Stimulated activated CD8-positive, alpha-beta memory T cell treated with anti-CD3 and anti-CD28 coated beads, Interleukin-4, amount 100 ng/mL, for 1 hour (primary cell): ENCODE measurements at places on chromosomes 1 and 21.

DNA sequence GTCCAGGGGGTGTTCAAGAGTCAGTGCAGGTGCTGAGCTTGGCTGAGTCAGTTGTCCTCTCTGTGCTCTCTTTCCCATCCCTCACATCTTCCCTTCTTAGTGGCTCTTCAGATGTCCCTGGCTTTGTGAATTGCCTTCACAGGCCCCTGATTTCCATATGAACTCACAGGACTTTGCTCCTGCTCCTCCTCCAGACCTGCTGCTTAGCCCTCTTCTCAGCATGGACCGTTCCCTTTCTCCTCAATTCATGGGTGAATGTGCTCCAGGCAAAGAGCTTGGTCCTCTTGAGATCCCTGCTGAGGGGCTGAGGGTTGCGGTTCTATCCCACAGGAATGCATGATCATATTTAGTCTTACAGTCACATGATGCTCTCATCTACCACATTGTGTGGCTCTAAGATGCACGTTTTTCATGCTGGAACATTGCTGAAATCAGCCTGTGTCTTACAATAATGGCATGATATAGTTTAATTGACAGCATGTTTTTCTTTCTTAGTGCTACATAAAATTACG, 30.5 kb downstream of the CACNA1E start:
- DNase-seq = no peak

DNA sequence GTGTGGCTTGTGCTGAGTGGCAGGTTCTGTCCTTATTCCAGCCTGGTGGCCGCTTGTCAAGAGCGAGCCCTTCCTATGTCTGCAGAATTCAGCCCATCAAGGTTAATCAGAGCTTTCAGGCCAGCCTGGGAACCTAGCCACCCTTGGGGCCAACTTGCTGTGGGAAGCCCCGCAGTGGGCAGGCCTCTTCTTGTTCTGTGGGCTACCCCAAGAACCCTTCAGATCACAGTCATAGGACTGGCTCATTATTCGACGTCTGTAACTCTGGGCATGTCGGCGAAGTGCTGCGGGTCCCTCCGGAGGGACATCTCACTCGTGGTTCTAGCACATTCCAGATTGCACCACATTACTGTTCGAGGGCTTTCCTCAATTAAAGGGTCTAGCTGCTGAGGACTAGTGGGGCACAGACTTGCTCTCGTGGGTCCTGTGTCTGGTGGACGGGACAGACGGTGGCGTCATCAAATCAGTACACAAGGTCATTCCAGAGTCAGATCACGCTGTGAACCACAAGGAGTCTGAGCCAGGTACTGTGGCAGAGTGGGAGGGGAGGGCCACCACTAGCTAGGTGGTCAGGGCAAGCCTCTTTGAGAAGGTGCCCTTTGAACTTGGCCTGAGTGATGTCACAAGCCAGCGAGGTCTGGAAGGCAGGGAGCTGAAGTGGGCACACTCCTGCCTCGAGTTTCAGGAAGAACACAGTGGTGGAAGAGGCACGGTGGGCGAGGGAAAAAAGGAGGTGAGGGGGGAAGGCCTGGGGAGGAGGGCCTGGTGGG, 20.3 kb upstream of the TNFRSF1B start:
- DNase-seq = no peak

- DNase-seq = no peak
Observed at GRCh38 chr1:177945943-177946650, 23.8 kb downstream of the SEC16B start.

DNA sequence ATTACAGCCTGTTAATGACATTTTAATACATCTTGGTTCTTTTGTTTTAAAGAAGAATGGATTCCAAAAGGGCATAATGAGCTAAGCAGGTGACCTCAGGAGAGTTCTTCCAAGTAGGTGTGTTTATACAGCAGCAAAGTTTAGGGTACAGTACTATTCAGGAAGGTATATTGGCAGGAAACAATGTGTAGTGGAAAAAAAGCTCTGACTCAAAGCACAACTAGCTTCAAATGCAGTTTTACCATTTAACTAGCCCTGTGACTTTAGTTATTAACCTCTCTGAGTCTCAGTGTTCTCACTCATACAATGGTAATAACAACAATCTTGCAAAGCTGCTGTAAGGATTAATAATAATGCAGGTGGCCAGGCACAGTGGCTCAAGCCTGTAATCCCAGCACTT, 29.9 kb downstream of the FAF1 start:
- DNase-seq = no peak

DNA sequence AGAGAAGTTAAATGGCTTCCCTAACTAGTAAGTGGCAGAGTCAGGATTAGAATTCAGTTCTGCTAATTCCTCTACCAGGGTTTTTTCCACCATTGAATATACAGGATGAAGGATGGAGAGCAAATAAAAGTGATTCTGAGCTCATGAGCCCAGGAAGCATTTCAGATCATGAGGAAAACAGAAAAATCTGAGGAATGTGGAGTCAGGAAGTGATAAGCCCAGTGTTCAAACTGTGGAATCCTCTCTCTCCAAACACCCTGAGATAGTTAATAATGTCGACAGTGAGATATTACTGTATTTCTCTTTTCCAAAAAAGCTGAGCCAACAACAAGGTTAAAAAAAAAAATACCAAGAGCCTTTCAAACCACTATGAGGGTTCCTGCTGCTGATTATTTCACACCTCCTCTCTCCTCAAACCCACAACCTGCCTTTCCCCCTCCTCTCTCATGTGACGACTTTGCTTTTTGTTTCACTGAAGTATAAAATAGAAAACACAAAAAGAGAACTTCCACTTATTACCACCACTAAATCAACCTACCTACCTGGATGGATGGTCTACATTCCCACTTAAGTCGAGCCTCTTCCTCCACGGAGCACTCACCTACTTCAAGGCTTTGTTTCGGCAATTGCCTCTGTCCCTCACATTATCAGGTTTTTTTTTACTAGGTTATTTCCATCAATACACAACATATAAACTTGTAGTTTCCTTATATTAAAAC, 8.9 kb downstream of the SLAMF1 start:
- DNase-seq = no peak

DNA sequence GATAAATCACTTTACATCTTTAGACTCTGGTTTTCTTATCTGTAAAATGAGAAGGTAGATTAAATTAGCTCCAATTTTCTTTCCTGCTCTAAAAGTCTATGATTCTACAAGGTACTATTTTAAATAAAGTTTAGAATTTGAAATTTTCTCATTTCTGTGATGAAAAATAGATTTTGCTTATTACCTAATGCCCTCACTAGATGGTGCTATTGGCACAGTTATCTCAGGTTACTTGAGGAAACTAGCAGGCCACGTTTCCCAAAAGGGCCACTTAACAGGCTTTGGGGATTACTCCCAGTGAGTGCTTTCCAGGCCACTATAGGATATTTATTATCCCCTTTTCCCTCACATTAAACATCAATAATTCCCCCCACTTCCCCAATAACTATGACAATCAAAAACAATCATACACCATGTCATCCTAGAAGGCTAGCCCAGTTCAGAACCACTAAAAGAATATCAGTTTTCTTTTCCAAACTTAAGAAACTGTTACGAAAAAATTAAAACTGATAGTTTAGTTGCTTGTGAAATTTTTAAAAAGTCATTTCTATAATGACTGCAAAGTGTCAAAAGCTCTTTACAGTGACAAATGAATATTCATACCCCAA, 30.6 kb downstream of the OMA1 start:
- DNase-seq = no peak

DNA sequence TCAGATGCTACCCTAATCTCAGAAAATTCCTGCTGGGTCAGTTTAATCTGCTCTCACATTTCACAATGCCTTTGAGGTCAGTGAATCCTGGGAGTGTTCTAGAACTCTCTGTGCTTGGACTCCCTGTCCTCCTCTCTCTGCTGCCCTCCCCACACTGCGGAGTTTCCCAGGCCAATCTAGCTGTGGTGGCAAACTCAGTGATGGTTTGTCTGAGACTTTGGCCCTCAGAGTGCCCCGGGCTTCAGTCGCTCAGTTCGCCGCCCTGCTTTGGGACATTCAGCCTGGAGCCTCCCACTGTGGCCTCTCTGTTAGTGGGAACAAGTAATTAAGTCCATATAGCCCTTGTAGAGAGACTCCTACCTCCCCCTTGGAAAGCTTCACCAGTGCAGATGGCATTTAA, 7.1 kb downstream of the C1orf226 start:
- no peak for DNase-seq

- no peak for DNase-seq
Observed at GRCh38 chr1:177979272-177979671, 9.4 kb upstream of the SEC16B start.

DNA sequence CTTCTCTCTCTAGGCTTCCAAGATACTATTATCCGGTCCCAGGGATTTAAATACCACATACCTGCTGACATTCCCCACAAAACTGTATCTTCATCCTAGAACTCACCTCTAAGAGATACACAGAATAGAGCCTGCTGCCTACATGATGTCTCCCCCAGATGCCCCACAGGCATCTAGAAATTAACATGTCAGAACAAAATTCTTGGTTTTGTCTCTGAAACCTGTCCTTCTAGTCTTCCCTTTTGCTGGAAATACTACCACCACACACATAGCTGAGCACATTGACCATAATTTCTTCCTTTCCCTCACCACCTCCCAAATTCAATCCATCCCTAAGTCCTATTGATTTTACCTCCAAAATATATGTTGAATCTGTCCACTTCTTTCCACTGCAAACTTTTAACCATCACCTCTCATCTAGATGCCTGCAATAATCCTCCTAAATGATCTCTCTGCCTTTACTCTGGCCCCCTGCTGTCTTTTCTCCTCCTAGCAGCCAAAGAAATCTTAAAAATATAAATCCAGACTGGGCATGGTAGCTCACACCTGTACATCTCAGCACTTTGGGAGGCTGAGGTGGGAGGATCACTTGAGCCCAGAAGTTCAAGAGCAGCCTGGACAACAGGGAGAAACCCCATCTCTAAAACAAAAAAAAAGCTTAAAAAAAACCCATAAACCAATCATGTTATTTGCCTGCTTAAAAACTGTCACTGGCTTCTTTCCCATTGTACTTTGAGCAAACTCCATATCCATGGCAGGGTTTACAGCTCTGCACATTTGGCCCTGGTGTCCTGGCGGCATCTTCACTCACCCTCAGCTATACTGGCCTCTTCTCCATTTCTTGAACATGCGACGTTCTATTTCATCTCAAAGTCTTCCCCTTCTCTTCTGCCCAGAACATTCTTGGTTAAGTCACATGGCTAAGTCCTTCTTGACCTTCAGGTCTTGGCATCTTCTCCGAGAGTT, 6.2 kb upstream of the FAM76A start:
- DNase-seq = no peak

DNA sequence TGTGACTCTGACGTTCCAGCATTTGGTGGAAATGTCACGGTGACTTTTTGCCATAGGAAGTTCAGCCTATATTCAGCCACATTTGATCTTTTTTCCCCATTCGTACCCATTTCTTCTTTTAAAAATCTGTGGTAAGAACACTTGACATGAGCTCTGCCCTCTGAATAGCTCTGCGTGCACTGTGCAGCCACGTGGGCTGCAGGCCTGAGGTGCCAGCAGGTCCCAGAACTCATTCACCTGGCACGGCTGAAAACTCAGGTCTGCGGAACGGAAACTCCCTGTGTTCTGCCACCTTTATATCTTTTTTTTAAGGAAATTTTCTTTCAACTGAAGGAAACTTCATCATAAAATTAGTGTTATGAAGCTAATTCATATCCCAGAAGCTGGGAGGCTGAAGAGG, 28.6 kb downstream of the CEP104 start:
- DNase-seq = no peak

- DNase-seq = no peak
Observed at GRCh38 chr1:92929461-92929860, 31.8 kb downstream of the DIPK1A start.

- no peak for DNase-seq
Observed at GRCh38 chr1:2416403-2416802, 4.0 kb upstream of the PEX10 start.

DNA sequence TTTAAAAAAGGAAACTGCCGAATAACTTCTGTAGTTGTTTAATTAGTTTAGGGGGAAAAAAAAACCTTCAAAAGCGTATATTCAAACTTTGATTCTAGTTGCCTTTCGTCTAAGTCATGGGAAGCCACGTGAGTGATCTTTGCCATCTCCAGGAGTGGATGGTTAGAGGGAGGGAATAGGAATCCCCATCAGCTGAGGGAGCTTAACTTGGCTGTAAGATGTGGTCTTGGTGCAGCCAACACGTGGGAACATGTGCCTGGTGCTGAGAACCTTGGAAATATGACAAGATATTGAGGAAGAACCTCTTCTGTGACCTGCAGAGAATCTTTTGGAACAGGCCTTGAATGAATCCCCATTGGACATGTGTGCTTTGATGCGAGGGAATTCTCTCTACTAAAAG, 1.7 kb downstream of the BACE2 start:
- DNase-seq = no peak

GRCh38 chr21:15557925-15558324, 171.9 kb upstream of the USP25 start:
- no peak for DNase-seq

DNA sequence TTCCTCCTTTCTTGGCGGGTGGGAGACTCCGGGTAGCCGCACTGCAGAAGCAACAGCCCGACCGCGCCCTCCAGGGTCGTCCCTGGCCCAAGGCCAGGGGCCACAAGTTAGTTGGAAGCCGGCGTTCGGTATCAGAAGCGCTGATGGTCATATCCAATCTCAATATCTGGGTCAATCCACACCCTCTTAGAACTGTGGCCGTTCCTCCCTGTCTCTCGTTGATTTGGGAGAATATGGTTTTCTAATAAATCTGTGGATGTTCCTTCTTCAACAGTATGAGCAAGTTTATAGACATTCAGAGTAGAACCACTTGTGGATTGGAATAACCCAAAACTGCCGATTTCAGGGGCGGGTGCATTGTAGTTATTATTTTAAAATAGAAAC, 2.5 kb downstream of the OLIG2 start:
- DNase-seq = no peak

- no peak for DNase-seq
Observed at GRCh38 chr1:1293263-1294249, 13.3 kb downstream of the SCNN1D start.

- no peak for DNase-seq
Observed at GRCh38 chr1:201457508-201457960, 11.5 kb downstream of the PHLDA3 start.

DNA sequence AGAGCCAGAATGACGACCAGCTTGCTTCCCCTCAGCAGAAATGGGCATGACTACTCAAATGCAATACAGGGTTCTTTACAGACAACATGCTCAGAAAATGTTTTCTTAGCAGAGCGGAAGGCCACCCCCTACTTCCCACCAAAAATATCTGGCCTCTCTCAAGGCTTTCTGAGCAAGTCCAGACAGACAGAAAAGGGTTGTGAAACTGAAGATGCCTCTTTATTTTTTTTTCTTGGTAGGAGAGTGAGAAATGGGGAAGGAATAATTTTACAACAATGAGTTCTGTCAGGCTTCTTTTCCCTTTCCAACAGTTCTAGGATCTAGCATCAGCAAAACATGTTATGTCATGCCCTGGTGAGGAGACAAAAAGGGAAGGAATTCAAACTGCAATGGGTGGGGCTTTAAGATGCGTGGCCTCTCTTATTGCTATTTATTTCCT, 172.0 kb upstream of the CAMK1G start:
- DNase-seq = no peak

DNA sequence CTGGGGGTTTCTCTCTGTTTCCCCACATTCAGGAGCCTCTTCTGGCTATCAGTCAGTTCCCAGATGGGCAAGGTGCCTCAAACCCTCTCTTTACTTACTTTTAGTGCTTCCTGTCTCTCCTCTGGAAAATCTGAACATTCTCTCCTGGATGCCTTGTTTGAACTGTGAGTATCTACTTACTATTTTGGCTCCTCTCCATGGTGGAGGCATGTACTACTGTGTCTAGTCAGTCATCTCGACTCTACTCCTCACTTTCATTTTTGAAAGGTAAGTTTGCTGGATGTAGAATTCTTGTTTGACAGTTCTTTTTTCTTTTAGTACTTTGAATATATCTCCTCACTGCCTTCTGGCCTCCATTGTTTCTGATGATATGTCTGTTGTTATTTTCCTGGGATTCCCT, 70.9 kb upstream of the FAM78B start:
- DNase-seq = no peak

GRCh38 chr1:115301438-115302020, 36.5 kb downstream of the NGF start:
- no peak for DNase-seq
